Pons (tissue), 1 donor: ENCODE measurements at places on chromosomes 16 and 17.

DNA sequence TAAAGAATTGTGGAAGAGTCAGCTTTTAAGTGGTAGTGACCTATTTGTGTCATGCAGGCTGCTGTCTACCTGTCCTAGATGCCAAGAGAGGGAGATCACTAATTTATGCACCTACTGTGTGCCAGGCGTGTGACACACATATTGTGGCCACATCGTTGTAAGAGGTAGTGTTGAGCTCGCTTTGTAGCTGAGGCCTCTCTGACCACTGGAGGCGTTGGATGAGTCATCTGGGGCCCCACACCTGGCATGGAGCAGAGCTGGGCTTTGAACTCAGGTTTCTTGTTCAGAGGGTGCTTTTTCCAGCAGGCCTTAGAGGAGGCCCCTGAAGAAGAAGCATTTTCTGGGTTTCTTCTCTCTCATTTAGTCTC is 52.3 kb upstream of the LGALS9 start:
- no peak for DNase-seq

DNA sequence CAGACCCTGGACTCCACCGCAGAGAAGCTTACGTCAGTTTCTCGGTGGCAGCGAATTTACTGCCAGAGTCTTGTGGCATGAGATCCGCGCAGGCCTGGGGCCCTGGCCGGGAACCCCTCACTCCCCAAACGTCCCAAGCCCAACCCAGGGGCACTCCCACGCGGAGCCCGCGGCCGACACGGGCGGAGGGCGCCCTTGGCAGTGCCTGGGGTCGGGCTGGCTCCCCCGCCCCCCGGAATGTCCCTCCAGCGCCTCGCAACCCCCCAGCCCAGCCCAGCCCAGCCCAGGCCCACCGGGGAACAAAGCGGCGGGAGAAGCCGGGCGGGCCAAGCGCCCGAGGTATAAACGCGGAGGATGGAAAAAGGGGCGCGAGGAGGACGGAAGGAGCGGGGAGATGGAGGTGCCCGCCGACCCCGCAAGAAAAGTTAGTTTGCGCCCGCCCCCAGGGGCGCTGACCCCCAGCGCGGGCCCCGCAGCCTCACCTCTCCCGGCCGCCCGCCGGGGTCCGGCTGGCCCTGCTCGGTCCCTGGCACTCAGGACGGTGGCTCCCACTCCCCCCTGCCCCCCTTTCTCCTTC is 330 bp downstream of the CASKIN2 start:
- no peak for DNase-seq

DNA sequence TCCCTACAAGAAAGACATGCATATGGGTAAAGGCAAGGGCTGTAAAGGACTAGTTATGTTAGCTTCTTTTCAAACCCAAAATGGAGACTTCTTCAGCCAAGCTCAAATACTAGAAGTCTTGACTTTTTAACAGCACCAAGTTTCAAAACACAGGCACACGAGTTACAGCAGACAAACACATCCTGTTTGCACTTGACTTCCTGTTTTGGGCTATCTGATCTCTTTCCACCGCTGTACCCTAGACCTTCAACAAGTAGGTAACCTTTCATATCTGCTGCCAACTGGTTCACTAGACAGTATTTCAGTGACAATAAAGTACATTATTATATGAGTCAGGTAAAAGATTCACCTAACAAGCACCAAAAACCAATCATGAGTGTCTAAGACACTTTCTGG is 12.3 kb downstream of the RFFL start:
- no peak for DNase-seq

GRCh38 chr16:24427840-24428239 is 111.5 kb upstream of the RBBP6 start:
- no peak for DNase-seq

DNA sequence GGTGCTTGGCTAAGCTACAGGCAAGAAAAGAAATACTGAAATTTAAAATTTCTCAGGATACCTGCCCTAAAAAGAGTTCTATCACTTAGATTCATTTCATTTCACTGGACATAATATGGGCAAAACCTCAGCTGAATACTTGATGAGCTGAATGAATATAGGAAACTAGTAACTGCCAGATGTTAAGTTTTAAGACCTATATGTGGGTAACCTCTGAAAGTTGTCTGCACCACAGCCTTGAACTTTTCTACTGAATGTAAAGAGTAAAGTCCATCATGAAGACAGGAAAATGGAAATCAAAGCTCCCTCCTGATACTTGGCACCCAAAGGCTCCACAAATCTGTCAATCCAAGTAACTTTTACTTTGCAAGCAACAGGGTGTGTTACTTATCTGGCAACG is 50.8 kb downstream of the HIC1 start:
- no peak for DNase-seq

- DNase-seq, result no peak
Measured at GRCh38 chr17:47846716-47847340, 4.1 kb downstream of the SP6 start.

DNA sequence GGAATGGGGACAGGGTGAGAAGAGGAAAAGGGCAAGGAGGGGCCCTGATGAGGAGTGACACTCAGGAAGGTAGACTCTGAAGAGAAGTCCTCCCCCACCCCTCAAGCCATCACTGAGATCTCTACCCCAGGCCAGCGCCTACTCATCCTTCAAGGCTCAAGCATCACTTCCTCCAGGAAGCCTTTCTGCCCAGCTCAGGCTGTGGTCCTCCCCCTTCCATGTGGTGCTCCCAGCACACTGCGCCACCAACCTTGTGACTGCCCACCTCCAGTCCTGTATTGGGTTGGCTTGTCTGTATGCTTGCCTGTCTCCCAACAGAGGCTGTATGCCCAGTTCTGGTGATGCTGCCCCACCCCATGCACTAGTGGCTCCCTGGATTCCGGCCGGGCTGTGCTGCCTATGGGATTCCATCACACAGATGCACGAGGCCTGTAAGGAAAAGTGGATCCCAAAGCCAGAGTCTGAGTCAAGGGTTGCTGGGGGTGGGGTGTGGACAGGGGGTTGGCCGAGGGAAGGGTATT is 19.8 kb upstream of the ZFP90 start:
- no peak for DNase-seq

- DNase-seq, result no peak
Measured at GRCh38 chr16:4536391-4537106, 2.0 kb downstream of the CDIP1 start.

DNA sequence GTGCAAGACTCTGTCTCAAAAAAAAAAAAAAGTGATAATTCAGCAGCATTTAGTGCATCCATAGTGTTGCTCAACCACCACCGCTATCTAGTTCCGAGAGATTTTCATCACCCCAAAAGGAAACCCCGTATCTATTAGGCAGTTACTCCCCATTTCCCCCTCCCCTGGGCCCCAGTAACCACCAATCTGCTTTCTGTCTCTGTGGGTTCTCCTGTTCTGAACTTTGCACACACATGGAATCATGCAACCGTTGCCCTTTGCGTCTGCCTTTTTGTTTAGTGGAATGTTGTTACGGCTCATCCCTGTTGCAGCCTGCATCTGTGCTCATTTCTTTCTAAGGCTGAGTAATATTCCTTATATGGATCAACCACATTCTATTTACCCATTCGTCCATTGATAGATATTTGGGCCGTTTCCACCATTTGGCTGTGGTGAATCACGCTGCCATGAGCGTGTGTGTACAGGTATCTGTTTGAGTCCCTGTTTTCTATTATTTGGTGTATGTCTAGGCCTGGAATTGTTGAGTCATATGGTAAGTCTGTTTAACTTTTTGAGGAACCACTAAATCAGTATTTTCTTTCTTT is 8.7 kb upstream of the SYNGR2 start:
- DNase-seq, result no peak
